DND-41 (cell line): ENCODE measurements at places on chromosomes 6 and 20.

DNA sequence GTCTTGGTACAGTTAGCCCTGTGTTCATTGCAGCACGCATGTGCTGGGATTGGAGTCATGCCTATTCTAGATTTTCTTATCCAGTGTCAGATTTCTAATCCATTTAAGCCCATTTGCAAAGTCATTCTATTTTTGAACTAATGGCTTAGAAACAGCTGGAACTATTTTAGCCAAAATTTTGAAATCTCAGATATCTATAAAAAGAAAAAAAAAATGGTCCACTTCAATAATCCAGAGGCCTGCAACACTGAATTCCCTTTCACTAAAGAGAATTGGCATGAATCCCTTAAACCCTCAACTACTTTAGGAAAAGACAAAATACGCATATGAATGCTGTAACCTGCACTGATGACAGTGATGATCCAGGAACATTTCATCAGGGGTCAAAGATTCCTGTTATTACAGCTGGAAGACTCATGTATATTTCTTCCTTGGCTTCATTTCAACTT is 1.5 kb downstream of the COL21A1 start:
- DNase-seq = no peak

GRCh38 chr6:39524007-39524406 is 201.2 kb downstream of the KIF6 start:
- no peak for DNase-seq

DNA sequence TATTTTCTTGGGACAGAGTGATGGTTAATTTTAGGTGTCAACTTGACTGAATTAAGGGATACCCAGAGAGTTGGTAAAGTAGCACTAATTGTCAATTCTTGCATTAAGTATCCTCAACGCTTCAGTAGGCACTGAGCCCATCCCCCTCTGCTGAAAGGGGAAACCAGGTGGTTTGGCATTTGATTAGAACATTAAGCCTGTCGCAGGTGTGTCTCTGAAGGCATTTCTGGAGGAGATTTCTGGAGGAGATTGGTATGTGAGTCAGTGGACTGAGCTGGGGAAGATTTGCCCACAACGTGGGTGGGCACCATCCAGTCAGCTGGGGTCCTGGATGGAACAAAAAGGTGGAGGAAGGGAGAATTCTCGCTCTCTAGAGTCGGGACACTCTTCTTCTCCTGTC is 119.8 kb downstream of the RFX6 start:
- no peak for DNase-seq

- DNase-seq = no peak
Observed at GRCh38 chr20:35120012-35120701, 27.0 kb downstream of the EDEM2 start.

DNA sequence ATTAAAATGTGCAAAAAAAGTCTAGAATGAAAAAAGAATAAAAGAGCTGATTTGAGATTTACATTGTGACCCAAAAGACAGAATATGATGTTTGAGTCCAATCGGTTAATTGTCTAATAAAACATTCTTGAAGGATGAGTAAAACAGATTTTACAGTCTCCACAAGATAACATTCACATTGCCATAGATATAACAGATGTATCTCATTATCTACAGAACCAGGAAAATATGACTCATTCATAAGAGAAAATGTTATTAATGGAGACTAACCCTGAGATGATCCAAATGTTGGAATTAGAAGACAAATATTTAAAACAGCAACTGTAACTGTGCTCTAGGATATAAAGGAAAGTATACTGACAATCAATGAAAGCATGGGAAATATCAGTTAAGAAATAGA is 141.7 kb downstream of the RFX6 start:
- DNase-seq = no peak

DNA sequence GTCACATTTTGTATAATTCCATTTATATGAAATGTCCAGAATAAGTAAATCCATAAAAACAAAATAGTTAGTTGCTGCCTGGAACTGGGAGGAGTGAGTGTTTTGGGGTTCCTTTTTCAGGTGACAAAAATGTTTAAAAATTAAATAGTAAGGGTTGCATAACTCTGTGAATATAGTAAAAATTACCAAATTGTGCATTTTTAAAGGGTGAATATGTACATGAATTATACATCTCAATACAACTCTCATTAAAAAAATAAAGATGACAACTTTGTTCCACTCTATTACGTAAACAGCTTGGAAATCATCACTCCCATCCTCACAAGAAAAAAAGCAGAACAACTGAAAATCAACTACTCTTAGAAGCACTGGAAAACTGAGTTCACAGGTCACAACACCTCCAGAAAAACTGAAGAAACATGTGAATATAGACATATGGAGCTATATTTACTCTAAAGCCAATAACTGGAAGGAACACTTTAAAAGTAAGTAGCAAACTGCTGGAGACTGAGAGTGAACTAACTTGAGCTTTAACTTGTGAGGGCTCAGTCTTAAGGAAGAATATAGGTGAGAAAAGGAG is 40.0 kb downstream of the RANBP9 start:
- no peak for DNase-seq

GRCh38 chr6:105626295-105627158 is 223.6 kb upstream of the PREP start:
- no peak for DNase-seq

- no peak for DNase-seq
Observed at GRCh38 chr6:166556336-166556735, 30.1 kb downstream of the RAMACL start.

DNA sequence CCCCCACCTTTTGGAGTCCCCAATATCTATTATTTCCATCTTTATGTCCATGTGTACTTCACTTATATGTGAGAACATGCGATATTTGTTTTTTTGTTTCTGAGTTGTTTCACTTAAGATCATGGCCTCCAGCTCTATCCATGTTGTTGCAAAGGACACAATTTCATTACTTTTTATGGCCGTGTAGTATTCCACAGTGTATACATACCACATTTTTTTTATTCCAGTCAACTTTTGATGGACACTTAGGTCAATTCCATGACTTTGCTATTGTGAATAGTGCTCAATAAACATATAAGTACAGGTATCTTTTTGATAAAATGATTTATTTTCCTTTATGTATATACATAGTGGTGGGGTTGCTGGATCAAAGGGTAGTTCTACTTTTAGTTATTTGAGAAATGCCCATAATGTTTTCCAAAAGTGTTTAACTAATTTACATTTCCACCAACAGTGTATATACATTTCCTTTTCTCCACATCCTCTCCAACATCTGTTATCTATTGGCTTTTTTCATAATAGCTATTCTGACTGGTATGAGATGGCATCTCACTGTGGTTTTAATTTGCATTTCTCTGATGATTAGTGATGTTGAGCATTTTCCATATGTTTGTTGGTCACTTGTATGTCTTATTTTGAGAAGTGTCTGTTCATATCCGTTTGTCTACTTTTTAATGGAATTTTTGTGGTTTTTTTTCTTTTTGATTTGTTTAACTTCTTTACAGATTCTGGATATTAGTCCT is 34.0 kb upstream of the COL10A1 start:
- no peak for DNase-seq

DNA sequence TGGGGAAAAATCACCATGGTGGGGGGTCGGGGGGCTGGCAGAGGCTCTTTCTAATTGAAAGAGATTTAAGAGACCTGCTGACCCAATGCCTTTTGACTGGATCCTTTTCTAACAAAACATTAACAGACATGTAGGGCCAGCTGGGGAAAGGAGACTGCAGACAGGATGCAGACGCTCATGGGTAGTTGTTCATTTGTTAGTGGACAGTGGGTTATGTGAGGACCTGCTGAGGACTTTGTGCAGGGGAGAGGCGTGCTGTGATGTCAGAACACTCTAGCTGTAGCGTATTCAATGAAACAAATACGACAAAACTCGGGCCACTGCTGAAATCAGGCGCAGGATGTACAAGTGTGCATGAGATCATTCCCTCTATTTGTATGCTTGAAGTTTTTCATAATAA is 1.2 kb downstream of the IP6K3 start:
- no peak for DNase-seq

DNA sequence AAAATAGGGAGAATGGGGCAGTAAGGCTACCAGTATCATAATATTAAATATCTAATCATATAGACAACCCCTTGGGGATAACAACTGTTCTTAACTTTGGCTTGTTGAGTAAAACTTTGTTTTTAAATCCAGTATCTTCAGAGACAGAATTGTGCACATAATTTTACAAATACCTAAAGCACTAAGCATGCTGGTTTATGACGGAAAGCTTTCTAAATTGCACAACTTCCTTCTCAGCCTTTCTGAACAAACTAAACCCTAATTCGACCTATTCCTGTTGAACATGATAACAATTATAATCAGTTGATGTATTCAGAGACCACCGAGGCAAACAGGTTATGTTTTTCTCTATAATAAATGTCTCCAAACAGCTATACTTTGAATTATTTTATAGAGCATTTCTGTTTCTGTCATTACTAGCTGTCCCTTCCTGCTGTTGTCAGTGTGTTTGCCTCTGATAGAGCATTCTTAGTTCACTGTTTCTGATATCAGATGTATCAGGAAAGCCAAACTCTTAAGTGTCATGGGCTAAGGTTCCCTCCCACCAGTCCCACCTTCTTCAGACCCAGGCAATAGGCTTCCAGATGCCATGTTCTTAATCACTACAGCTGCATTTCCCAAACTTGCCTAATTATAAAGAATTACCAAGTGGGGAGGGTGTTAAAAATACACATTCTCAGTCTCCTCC is 8.7 kb downstream of the ZHX3 start:
- DNase-seq = no peak

- no peak for DNase-seq
Observed at GRCh38 chr6:71766146-71766760, 120.1 kb upstream of the RIMS1 start.

GRCh38 chr6:72552938-72553337 is 68.9 kb upstream of the KCNQ5 start:
- no peak for DNase-seq

DNA sequence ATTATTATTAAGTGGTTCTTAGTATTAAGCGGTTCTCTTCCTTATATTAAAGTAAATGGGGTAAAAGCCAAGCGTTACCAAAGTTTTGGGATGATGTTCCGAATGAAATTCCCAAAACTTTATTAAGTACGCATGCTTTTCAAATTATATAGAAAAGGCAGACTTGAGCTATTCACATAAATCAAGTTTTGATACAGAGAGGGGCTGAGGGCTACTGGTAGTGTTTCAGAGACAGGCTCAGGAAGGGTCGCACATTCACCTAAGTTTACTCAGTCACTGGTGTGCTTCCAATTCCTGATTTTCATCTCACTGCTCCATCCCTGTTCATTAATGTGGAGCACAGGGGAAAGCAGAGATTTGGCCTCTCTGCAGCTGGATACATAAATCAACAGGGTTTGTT is 652.2 kb downstream of the QKI start:
- DNase-seq = no peak

GRCh38 chr6:37495244-37495934 is 4.3 kb downstream of the CCDC167 start:
- DNase-seq = no peak
